ENCODE measurements at places on chromosomes 5 and 9.

DNA sequence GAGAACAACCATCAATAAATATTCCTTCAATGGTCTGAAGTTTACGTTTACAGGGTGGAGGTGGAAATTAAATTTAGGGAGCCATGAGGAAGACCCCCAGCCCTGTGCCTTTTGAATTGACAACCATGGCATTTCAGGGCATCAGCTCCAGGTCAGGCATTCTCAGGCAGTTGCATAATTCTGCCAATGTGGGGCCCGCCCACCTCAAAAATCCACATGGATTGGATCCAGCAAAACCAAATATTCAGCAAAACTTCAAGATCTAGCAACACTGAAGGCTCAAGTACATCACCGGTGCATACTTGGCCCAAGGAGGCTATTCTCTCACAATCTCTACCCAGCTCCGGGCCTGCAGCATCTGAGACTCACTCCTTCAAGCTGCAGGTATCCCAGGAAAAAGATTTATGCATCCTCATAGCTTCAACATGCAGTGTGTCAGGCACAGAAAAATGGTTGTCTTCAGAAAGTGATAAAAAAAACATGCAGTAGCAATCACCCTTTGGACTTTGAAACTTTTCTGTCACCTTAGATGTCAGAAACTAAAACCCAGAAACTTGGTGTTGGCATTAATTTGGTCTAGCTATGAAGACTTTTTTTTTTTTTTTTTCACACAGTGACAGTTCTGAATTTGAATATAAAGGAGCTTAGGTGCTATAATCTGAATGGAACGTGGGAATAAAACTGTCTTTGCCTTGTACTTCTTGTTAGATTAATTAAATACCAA is 21.4 kb upstream of the ANXA2R start:
- DNase-seq: no peak

DNA sequence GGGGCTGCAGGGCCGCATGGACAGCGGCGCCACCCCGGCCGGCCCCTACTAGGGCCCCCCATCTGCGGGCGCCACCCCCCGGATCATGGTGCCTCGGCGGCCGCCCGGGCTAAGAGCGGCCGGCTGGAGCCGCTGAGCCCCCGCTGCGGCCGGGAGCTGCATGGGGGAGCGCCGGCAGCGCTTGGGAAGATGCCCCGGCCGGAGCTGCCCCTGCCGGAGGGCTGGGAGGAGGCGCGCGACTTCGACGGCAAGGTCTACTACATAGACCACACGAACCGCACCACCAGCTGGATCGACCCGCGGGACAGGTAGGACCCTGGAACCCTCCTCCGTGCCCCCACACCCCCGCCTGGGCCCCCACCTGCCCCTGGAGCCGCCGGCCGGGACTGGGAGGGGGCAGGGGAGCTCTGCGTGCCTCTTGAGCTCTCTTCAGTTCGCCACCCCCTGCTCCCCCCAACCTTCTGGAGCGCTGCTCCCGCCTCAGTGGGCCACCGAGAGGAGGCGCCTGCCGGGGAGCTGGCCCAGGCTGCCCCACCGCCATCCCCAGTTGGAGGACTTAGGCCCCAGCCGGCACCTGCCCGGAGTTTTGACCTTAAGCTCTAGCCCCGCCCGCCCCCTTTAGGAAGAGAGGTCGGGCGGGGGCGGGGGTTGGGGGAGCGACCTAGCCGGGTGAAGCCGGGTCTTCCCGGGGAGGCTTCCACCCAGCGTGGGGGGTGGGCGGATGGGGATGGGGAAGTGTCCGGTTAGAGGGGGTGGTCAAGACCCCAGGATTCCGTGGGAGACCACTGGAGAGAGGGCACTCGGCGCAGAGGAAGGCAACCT is 730 bp downstream of the WWC1 start:
- DNase-seq: no peak

DNA sequence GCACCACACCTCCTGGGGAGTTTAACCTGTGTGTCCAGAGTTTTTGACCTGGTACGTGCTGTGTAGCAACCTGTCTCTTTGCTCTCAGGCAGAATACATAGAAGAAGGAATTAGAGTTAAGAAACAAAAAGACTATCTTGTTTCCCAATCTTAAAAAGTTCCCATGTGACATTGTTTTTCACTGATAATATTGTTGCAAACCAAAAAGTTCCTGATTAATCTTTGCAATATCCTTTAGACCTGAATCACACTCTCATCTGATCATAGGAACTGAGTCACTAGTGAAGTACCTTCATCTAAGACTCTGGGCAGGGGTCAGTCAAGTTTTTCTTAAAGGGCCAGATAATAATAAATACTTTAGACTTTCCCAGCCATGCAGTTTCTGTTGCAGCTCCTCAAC is 35.1 kb downstream of the BASP1 start:
- DNase-seq: no peak

- no peak for DNase-seq
Observed at GRCh38 chr9:129289883-129290282, 111.8 kb upstream of the IER5L start.

GRCh38 chr9:136609838-136610311 is 52.8 kb upstream of the EGFL7 start:
- peak; percentile 27 for DNase-seq

GRCh38 chr5:86971034-86971571 is 296.6 kb upstream of the RASA1 start:
- no peak for DNase-seq

GRCh38 chr5:65364907-65365306 is 116.8 kb downstream of the ADAMTS6 start:
- DNase-seq: no peak

GRCh38 chr5:1513326-1514026 is 10.3 kb downstream of the LPCAT1 start:
- no peak for DNase-seq

DNA sequence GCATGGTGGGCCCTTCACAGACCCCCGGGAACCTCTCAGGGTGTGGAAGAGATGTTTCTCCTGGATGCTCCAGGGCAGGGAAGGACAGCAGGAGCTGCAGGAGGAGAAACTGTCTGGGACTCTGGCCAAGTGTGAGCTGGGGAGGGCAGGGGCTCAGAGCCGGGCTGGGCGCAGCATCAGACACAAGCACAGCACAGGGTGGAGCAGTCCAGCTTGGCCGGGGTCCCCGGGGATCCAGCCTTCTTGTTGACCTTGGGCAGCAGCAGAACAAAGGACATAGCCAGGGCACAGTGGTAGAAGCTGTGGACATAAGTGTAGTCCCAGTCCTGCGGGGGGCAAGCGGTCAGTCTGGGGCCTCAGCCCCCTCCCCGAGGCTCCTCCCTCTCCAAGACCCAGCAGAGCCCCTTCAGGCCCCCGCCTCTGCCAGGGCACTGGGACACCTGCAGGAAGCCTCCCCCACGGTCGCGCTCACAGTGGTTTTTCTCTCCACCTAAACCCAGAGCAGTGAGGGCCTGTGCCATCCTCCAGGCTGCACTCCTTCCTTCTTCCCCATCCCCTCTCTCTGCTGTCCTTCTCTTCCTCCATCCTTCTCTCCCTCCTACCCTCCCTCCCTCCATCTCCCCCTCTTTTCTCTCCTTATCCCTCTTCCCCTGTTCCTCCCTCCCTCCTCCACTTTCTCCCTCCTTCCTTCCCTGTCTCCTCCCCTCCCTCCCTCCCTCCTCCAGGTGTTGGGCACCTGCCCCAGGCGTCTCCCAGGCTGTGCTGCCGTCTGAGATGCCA is 10.1 kb downstream of the MYMK start:
- DNase-seq: no peak

- DNase-seq: no peak
Observed at GRCh38 chr9:30075451-30076199, 2308.8 kb upstream of the ACO1 start.

DNA sequence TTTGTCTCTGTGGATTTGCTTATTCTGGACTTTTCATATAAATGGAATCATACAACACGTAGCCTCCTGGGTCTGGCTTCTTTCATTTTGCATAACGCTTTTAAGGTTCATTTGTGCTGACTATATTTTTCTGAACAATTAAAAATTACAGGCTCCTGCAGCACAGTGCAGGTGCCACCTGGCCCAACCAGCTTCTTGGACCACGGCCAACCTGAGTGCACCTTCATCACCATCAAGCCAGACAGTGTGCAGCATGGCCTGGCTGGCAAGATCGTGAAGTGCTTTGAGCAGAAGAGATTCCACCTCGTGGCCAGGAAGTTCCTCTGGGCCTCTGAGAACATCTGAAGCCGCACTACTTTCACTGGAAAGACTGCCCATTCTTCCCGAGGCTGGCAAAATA is 53.5 kb upstream of the COL15A1 start:
- no peak for DNase-seq

DNA sequence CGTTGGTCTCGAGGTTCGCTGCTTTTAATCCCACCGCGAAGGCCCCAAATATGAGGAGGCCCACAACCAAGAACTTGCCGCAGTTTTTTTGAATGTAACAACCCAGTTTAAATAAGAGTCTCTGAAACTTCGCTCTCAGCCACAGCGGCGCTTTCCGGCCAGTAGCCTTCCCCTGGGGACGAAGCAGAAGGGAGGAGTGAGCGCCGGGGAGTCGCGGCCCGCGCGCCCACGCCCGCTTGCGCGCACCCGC is 10.4 kb downstream of the PTCH1 start:
- DNase-seq: no peak

DNA sequence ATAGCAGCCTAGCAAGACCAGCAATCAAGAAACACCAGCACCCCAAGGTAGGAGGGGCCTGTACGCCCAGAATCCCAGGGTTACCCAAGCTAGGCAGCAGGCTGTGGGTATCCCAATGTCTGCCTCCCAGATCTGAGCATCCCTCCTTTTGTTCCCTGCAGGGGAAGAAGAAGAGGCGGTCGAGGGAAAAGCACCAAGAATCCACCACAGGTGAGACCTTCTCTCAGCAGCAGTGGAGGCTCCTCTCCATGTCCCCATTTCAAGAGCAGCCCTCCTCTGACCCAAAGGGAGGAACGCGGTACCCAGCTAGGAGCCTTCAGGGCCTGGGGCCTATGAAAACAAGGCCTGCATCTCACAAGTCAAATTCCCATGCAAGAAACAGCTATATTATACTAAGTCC is 28.9 kb downstream of the TCF7 start:
- DNase-seq: no peak

DNA sequence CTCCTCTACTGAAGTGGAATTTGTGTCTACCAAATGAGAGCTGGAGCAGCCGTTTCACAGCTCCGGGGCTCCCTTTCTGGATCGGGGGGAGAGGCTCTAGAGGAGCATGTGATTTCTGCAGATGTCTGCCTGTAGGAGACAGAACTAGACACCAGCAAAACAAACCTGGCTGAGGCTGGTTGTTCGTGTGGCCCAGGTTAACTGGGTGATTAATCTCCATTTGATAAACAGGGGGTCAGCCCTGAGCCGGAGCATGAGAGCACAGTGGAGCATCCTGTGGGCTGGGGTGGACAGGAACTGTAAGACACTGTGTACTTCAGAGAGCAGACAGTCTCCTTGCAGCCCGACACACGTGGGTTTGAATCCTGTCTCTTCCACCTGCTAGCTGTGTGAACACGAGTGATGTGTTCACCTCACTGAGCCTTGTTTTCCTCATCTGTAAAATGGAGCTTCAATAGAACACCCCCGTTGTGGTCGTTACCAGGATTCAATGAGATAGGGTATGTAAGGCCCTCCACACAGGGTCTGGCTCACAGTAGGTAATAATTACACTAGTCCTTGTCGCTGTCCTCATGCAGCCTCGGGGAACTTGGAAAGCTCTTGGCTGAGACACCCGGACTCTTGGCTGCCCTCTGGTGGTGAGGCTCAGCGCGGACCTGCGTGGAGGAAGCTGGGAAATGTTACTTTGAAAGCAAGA is 12.9 kb downstream of the CXCL14 start:
- no peak for DNase-seq

DNA sequence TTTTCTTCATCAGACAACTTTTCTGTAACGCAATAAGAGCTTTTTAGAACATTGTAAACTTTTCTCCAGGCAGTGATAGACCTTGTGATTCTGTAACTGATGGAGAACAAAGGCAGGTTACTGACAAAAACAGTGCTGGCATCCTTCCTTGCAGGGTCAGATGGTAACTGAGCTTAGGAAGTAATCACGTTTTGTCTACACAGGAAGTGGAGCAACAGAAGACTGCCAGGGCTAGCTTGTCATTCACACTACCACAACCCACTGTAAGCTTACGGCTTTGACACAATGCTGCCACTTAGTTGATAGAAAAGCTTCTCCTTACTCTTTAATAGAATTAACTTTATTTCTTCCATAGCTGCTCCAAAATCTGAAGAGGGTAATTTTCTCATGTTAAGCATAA is 46.8 kb downstream of the FBN2 start:
- DNase-seq: no peak

GRCh38 chr9:105278751-105279150 is 34.3 kb downstream of the SLC44A1 start:
- no peak for DNase-seq

GRCh38 chr5:22242532-22242931 is 610.6 kb downstream of the CDH12 start:
- DNase-seq: no peak

DNA sequence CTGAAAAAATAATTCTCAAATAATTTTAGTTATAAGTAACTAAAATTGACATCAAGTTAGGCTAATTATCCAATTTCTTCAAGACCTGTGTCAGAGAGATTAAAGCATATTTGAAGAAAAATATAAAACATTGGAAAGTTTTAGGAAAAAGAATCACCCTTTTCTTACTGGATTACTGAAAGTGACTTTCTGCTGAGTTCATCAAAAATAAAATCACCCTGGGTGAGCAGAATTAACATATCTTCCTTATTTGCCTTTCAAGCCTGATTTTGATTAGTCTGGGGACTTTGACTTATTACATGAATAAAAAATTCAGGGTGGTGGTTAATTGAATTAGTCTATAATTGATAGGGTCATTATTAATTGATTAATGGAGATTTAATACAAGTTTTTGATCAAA is 252.3 kb upstream of the HAPLN1 start:
- DNase-seq: no peak

DNA sequence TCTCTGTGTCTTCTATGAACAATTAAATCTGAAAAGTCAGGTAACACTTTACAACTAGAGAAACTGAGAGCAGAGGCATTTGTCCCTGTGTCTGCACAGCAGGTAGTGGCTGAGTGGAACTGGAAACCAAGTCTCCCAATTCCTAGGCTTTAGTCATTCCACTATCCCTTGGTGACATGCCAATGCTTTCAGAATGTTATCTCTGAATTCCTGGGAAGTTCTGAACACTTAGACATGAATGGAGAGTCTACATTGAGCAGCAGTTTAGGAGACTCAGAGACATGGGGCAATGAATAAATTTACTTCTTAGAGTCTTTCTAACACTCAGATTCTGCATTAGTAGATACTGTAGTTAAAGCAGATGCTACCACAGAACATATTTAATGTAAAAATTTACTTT is 94.8 kb upstream of the APC start:
- no peak for DNase-seq

- DNase-seq: no peak
Observed at GRCh38 chr9:1910269-1910811, 104.8 kb upstream of the SMARCA2 start.

DNA sequence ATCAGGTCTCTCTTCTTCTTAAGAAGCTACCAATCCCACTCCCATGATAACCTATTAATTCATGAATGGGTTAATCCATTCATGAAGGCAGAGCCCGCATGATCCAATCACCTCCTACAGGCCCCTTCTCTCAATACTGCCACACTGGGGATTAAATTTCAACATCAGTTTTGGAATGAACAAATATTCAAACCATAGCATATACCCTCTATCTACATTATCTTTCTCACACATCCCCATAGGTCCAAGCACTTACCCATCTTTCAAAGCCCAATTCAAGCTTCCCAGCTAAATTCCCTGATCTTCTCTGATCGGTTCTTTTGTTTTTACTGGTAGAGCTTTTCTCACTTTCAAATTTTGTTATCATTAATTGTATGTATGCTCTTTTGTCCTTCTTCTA is 10.5 kb upstream of the SHOC1 start:
- no peak for DNase-seq

GRCh38 chr5:177548495-177548894 is 5.9 kb downstream of the FAM193B start:
- DNase-seq: no peak

GRCh38 chr5:36491856-36492255 is 114.5 kb upstream of the SLC1A3 start:
- no peak for DNase-seq

Data from NCI-H524 treated with DMSO at 0.1 percent for 48 hours (cell line).